ENCODE measurements at places on chromosomes 4 and X. TPM values are rescaled to one million over a fixed set of nuclear protein-coding genes. Genes with fewer than 3 reads are reported as not detected.

The USP26 gene
- total RNA-seq, result 20.9 TPM

The DDIT4L gene
- total RNA-seq, result not detected

The NPNT gene
- not detected for total RNA-seq

The SATL1 gene
- total RNA-seq, result not detected

The TKTL1 gene
- not detected for total RNA-seq

The ANXA10 gene
- total RNA-seq, result 0.67 TPM

The MAGEC2 gene
- total RNA-seq, result 1.4 TPM

The UGT2B11 gene
- not detected for total RNA-seq

The REELD1 gene
- total RNA-seq, result not detected

The FAM9C gene
- total RNA-seq, result not detected

The REPS2 gene
- total RNA-seq, result 2.4 TPM

The TRIM61 gene
- total RNA-seq, result 3.9 TPM

The CASK gene
- 12.7 TPM for total RNA-seq

The HMGB3 gene
- total RNA-seq, result 29.5 TPM

The MGARP gene
- not detected for total RNA-seq

The HOPX gene
- not detected for total RNA-seq

The SFRP2 gene
- total RNA-seq, result not detected

The MCF2 gene
- 0.43 TPM for total RNA-seq

The SH2D1A gene
- total RNA-seq, result not detected

The CSAG2 gene
- 6.1 TPM for total RNA-seq

The BLTP1 gene
- total RNA-seq, result 12.1 TPM

The MAGEA2 gene
- total RNA-seq, result 87.1 TPM

All from HT1080 (cell line).